NCI-H1105 (cell line): ENCODE measurements at places on chromosomes 5 and 9.

- no peak for DNase-seq
These were observed 140.3 kb upstream of the PPP2R2B start for GRCh38 chr5:147018812-147019211.

DNA sequence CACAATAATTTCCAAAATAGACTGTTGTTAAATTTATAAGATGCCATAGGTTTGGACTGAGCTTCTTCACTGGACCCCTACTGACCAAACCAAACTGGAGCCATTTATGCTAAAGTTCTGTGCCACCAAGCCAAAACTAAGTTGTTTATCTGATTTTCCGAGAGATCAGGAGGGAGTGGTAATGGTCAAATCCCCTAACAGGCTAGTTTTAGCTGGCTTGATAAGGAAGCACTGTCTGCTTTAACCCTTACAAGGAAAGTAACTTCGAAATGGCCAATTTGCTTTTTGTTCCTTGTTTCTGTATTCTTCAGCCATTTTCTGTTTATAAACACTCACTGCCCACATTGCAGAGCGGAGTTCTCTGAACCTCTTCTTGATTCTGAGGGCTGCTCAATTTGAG lies 246.8 kb upstream of the TUT7 start:
- DNase-seq = no peak

- DNase-seq = no peak
These were observed 7.1 kb downstream of the PRKAA1 start for GRCh38 chr5:40790947-40791593.

DNA sequence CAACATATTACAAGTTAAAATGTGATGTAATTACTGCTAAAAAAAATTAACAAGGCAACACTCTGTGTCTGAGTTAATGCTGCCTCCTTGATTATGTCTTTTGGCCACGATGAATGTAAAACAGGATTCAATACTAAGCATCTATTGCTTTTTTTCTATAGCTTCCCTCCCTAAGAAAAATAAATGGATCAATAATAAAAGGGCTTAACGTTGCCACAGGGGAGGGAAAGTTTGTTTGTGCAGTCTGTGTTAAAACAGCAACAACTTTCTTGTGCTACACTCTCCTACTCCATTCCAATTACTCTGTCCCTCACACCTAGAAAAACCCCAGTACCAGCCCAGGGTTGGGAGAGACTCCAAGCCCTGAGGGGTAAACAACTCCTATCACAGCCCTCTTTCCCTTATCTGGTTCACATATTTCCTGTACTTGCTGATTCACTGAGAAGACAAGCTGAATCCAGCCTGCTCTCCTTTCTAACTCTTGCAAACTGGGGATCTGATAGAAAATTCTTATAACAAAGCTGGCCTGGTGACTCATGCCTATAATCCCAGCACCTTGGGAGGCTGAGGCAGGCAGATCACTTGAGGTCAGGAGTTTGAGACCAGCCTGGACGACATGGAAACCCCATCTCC lies 44.8 kb downstream of the PTPN3 start:
- no peak for DNase-seq

DNA sequence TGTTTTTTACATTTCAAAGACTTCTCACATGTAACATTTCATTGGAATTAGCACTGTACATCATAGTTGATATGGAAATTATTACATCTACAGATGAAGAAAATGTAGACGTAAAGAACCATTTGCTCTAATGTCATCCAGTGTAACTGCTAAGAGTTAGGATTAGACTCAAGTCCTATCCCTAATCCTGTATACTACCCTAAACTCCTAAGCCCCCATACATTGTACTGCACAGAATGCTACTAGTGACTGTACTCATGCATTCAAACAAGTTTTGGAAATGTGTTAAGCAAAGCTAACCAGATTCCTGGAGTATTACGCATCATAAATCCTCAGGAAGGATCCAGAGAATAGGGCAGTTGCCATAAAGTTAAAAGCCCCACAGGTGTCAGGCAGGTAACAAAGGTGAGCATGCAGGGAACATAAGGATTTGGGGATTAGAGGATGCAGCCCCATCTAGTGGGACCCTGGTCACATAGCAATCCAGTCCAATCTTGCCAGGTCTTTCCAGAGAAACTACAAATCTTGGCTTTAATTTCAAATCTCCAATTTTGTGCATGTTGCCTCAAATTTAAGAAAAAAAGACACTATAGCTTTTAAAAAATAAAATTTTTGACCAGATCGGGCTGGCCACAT lies 32.0 kb downstream of the HAVCR1 start:
- DNase-seq = peak; percentile 21

- DNase-seq = no peak
These were observed 16.4 kb downstream of the C5orf63 start for GRCh38 chr5:127056896-127057295.

- DNase-seq = no peak
These were observed 101.7 kb upstream of the TLX3 start for GRCh38 chr5:171207256-171207847.

GRCh38 chr5:67393211-67393610 lies 196.6 kb upstream of the CD180 start:
- no peak for DNase-seq

DNA sequence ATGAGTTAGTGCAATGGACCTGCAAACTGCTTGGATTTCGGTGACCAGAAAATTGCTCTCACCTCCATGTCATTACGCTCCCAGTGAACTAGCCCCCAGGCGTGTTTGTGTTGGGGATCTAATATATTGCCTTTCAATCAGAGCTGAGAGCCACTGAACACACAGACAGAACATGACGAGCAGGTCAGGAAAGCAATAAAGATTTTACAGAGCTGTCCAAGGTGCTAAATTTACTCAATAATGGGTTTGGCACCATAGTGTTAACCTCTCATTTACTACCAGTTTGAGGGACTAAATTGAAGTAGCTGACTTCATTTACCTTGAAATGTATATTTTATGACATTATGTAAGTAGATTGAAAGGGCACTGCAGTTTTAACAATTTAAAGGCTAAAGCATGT lies 383.0 kb downstream of the EBF1 start:
- no peak for DNase-seq

DNA sequence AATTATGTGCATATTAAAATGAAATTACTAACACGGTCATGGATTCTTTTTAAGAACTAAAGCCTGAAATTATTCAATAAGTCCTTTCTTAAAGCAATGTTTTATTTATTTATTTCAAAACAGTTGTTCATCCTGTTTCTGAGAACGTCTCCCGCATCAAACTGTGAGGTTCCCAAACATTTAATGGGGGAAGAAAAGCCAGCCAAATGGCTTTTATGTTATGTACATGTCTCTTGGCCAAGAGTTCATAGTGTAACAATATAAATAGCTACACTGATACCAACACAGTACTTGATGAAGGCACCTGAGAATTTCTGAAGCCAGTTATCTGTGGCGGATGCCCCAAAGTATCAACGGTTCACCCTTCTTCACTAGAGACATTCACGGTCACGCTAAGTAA lies 15.7 kb downstream of the TTF1 start:
- DNase-seq = no peak

DNA sequence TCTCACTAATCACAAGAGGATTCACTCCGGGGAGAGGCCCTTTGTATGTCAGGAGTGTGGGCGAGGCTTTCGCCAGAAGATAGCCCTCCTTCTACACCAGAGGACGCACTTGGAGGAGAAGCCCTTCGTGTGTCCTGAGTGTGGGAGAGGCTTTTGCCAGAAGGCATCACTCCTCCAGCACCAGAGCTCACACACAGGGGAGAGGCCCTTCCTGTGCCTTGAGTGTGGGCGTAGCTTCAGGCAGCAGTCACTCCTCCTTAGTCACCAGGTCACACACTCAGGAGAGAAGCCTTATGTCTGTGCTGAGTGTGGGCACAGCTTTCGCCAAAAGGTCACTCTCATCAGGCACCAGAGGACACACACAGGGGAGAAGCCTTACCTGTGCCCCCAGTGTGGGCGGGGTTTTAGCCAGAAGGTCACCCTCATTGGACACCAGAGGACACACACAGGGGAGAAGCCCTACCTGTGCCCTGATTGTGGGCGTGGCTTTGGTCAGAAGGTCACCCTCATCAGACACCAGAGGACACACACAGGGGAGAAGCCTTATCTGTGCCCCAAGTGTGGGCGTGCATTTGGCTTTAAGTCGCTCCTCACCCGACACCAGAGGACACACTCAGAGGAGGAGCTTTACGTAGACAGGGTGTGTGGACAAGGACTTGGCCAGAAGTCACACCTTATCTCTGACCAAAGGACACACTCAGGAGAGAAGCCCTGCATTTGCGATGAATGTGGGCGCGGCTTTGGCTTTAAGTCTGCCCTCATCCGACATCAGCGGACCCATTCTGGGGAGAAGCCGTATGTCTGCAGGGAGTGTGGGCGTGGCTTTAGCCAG lies 27.8 kb downstream of the NUTM2F start:
- no peak for DNase-seq

DNA sequence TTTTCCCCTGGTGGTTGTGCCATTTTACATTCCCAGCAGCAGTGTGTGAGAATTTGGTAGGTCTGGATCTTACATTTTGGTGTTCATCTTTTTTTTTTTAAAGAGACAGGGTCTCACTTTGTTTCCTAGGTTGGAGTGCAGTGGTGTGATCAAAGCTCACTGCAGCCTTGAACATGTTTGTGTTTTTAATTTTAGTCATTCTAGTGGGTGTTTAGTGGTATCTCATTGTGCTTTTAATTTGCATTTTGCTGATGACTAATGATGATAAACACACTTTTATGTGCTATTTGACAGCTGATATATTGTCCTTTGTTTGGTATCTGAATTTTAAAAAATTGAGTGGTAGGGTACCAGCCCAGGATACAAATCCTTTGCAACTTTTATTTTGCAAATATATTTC lies 53.4 kb upstream of the POMT1 start:
- no peak for DNase-seq

- DNase-seq = no peak
These were observed 8.2 kb upstream of the PHF2 start for GRCh38 chr9:93568169-93568568.

- no peak for DNase-seq
These were observed 76.2 kb downstream of the TSPAN17 start for GRCh38 chr5:176723440-176723839.

- DNase-seq = peak; percentile 29
These were observed at the start of gene NKD2 for GRCh38 chr5:1008451-1009358. NKD2 (plus strand) TSS chr5:1008802; CDS start chr5:1009058, 256 bp downstream.

GRCh38 chr5:133523013-133523658 lies 89.2 kb downstream of the FSTL4 start:
- DNase-seq = no peak

DNA sequence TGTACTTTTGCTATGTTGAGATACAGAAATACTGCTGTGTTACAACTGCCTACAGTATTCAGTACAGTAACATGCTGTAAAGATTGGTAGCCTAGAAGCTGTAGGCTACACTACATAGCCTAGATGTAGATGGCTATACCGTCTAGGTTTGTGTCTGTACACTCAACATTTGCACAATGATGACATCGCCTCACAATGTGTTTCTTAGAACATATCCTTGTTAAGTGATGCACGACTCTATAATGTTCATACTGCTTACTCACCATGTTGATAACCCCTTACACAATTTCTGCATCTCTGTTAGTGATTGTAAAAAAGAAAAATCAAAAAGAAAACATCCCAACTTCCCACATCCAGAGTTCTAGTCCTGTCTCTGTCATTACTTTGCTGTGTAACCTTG lies 450.0 kb downstream of the CCDC171 start:
- no peak for DNase-seq

DNA sequence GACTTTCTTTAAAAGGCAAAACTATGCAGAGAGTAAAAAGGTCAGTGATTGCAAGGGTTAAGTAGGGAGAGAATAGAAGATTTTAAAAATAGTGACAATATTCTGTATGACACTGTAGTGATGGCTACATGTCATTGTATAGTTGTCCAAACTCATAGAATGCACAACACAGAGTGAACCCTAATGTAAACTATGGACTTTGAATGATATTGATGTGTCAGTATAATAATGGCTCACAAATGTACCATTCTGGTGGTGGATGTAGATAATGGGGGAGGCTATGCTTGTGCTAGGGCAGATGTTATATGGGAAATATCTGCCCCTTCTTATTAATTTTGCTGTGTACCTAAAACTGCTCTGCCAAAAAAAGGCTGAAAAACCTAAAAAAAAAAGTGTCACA lies 468.9 kb downstream of the KIF4B start:
- DNase-seq = no peak

DNA sequence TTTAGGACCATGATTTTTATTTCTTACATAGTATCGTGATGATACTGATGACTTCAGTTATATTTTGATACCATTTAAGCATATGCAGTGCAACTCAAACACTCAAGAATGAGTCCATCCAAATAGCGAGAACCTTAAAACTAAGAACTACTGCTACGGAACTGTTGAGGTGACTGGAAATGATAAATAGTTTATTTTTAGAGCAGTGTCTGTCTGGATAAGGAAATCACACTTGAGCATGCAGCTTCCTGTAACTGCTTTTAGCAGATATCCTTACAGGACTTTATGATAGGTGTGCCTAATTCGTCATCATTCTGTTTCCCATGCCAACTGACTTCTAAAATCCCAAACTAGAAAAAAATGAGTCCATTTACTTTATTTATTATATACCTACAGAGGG lies 85.5 kb downstream of the ADGRV1 start:
- no peak for DNase-seq
